ENCODE measurements at places on chromosomes 4 and X. TPM values are rescaled to one million over a fixed set of nuclear protein-coding genes. Genes with fewer than 3 reads are reported as not detected.

- DNase-seq = no peak
These were observed 17.3 kb downstream of the F11 start for GRCh38 chr4:186283311-186283710.

DNA sequence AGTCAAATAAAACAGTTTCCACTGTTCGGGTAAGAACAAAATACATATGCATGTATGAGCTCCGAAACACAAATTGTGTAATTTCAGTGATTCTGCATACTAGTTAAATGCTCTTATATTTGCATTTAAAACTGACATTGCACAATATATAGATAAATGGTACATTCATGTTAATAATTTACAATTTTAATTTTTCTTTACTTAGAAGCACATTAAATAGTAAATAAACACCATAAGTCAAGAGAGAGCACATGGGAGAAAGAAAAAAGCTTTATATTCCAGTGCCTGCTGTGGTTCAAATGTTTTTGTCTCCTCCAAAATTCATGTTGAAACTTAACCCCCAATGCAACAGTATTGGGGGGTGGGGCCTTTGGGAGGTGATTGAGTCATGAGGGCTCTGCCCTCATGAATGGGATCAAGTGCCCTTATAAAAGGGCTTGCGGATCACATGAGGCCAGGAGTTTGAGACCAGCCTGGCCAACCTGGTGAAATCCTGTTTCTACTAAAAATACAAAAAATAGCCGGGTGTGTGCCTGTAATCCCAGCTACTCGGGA, 322.9 kb downstream of the BCOR start:
- no peak for DNase-seq

GRCh38 chr4:113383111-113383785, 333.8 kb downstream of the ANK2 start:
- DNase-seq = no peak

Gene TLL1
- polyA plus RNA-seq = 0.56 TPM

- no peak for DNase-seq
These were observed 147.2 kb downstream of the AFF2 start for GRCh38 chrX:148647651-148648050.

- no peak for DNase-seq
These were observed 56.6 kb downstream of the ZNF827 start for GRCh38 chr4:145881989-145882388.

GRCh38 chrX:21658152-21658737, at the start of gene KLHL34:
Gene KLHL34, minus strand, starts transcription at chrX:21658330. Its CDS starts 542 bp downstream, at chrX:21657788.
- DNase-seq = peak; percentile 42

Gene GYPE
- polyA plus RNA-seq = 0.24 TPM

- no peak for DNase-seq
These were observed 4.0 kb downstream of the DCLK2 start for GRCh38 chr4:150082241-150082640.

DNA sequence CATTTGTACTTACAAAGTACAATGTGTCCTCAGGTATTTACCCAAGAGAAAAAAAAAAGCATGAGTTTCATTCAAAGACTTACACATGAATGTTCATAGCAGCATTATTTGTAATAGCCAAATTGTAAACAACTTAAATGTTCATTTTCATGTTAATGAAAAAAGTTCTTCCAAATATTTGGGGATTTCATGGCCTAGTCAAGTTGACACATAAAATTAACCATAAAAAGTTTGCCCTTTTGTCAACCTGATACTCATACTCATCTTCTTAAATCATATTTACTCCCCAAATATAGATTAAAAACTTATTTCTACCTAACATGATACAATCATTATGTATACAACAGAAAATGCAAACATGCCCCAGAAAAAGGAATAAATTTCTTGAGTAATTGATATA, 112.5 kb upstream of the EMCN start:
- no peak for DNase-seq

GRCh38 chrX:37809970-37810369, 30.1 kb downstream of the CYBB start:
- DNase-seq = no peak

DNA sequence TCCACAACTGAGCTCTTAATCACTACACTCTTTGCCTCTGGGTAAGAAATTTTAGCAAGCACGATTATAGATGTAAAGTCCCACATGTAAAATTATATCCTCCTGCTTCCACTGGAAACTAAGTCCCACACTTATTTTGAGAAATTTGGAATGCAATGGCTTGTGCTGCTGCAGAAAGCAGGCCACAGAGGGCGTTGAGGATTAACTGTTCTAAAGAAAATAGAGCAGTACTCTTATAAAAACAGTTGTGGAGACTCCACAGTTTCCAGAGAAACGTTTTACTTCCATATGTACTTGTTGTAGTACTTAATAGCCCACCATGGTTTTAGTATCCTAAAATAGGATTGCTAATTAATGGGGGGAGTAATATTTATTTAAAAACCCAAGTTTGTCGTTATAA, 1.7 kb upstream of the CENPC start:
- DNase-seq = no peak

GRCh38 chrX:41142130-41142910, 57.1 kb downstream of the USP9X start:
- no peak for DNase-seq
